ENCODE measurements at places on chromosomes 11 and 22. TPM values are rescaled to one million over a fixed set of nuclear protein-coding genes. Genes with fewer than 3 reads are reported as not detected.

DNA sequence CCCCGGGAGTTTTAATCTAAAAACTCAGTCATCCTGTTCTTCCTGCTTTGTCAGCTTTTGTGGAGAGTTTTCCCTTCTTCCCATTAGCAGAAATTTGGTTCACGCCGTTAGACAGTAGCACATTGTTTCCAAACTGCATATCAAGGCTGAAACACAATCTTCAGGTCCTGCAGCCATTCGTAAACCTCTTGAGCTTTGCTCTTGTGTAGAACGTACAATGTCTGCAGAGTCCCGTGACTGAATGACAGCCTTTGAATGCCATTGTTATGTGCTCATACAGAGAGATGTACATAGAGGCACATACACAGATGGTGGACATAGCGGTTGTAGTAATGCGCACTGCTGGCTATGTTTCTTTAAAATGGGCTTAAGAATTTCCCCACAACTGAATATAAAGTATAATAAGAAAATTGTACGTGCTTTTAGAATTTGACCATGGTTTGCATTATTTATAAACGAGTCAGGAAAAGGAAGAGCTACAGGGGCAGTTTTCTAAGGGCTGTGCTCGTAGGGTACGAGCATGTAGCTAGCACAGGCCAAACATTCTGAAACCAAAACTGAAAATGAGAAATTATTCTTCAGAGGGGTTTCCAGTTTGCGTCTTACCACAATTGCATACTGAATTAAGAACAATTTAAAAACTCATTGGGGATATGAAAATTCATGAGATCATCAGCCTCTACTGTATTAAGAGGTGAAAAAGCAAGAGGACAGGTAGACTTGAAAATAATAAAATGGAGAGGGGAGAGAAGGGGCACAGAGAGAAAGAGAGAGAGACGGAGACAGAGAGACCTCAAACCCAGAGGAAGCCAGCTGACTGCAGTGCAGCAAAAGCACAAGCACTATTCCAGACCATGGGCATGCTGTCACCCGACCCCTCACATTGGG, 310.1 kb downstream of the CADM1 start:
- DNase-seq = no peak

DNA sequence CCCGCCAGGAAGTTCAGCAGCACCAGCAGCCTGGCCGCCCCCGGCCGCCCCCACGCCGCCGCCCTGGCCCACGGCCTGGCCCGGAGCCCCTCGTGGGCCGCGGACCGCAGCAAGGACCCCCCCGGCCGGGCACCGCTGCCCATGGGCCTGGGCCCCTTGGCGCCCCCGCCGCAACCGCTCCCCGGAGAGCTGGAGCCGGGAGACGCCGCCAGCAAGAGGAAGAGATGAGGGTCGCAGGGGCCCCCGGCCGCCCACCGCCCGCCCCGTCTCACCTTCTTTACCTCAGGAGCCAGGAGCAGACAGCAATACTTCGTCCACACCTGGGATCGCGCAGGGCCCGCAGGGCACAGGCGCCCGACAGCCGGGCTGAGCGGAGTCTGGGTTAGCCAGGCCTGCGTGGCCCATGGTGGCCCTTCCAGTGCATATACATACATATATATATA, 115.6 kb downstream of the CACNA1I start:
- DNase-seq = no peak

DNA sequence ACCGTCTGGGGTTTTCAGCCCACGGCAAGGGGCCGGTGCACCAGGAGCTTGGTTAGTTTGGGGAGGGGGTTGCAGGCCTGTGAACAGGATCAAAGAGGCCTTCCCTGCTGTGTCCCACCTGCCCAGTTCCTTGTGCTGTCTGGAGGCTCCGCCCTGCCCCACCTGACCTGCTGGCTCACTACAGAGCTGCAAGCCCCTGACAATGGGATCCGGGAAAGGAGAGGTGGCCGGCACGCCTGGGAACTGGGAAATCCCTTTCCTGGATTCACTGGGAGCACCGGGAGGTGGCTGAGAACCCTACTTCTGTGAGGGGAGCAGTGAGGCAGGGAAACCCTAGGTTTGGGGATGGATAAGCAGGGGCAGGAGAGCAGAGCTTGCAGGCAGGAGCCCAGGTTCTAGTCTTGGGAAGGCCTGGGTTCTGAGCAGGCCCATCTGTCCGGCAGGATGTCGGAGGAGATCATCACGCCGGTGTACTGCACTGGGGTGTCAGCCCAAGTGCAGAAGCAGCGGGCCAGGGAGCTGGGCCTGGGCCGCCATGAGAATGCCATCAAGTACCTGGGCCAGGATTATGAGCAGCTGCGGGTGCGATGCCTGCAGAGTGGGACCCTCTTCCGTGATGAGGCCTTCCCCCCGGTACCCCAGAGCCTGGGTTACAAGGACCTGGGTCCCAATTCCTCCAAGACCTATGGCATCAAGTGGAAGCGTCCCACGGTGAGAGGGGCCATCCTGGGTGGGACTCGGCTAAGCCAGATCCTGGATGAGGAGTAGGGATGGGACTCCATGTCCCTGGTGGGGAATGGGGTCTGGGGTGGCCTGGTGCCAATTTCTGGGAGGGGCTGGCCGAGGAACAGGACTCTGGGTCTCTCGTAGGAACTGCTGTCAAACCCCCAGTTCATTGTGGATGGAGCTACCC, 786 bp downstream of the CAPN1 start:
- peak; percentile 28 for DNase-seq

GRCh38 chr22:37742376-37743171, 45.7 kb downstream of the TRIOBP start:
- DNase-seq = no peak

DNA sequence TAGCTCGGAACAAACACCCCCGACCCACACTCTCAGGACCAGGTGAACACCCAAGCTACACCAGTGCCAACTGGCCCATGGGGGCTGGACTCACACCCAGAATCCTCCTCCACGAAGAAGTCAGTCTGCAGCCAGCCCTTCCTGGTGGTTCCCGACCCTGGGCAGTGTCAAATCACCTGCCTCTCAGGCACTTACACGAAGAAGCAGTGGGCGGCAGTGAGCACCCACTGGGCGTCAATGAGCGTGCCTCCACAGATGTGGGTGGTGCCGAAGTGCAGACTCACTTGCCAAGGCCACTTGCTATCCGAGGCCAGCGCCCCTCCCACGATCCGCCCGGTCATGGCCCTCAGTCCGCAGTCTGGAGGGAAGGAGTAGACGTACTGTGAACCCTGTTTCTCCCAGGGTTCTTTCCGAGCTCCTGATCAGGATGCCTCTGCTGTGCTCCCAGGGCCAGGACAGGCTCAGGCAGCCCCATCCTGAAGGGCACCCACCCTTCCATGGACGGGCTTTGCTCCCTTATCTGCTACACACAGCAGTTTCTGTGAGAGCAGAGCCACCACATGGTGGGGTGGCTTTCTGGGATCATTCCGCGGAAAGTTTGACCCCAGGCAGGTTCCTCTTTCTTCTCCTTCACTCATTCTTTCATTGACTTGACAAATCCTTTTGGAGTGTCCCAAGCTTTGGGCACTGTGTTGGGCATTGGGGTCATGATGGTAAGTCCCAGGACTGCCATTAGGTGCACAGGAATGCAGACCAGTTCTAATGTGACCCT, 19.4 kb downstream of the TMPRSS13 start:
- no peak for DNase-seq

DNA sequence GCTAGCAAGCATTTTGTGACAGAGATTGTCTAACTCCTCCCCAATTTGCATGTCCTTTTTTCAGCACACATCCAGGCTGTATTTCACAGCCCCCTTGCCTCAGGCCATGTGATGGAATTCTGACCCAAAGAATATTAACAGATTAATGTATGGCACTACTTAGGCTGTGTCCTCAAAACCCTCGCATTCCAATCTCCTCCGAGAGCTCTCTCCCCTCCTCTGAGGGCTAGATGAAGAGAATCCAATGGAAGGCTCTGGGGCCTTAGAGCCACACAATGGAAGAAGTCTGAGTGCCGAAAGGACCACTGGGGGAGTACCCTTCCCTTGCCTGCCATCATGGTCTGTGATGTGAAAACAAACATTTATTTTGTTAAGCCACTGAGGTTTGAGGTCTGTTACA, 13.7 kb upstream of the NNMT start:
- no peak for DNase-seq

- DNase-seq = no peak
Observed at GRCh38 chr11:92875473-92875872, 94.0 kb upstream of the MTNR1B start.

- no peak for DNase-seq
Observed at GRCh38 chr11:72013765-72014711, 15.3 kb downstream of the IL18BP start.

The TTC36 gene
- total RNA-seq = 0.60 TPM

- no peak for DNase-seq
Observed at GRCh38 chr11:98772893-98773292, 247.9 kb upstream of the CNTN5 start.

DNA sequence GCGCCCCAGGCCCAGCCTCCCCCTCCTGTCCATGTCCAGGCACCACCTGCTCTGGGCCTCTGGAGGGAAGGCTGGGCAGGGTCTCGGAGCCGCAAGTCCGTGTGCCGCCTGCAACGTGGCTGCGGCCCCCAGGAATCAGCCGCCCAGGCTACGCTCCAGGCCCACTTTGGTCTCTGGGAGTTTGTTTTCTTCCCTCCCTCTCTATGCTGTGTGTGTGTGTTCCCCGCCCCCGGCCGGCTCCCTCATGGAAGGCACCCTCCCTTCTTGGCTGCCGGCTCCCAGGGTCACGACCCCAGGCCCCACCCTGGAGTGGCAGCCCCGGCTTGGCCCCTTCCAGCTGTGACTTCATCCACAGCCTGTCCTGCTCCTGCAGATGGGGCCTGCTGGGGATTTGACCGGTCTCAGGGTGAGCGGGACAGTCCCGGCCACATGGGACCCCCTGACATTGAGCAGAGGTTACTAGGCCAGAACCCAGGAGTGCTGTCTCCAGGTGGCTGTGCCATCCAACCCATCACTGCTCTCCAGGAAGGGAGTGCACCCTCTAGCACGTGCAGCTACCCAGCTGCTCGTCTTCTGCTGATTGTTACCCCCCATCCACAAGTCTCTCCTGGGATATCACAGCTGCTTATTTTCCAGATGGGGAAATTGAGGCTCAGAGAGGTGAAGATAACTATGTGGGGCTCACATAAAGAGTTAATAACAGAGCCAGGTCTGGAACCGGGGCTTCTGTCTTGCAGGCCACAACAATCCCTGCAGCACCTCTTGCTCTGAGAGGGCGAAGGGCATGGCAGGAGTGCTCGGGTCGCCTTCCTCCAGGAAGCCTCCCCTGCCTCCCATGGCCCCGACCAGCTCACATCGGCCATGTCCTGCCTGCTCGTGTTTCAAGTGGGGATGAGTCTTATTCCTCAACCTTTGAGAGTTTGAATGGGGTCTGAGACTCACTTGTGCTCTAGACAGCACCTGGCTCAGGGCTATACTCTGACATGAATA, 2.8 kb upstream of the LIF start:
- no peak for DNase-seq

The OR5B21 gene
- not detected for total RNA-seq

GRCh38 chr22:26471522-26471921, 12.1 kb downstream of the HPS4 start:
- peak; percentile 92 for DNase-seq

- no peak for DNase-seq
Observed at GRCh38 chr22:36340621-36341020, 47.1 kb downstream of the MYH9 start.

The AIFM3 gene
- total RNA-seq = not detected

DNA sequence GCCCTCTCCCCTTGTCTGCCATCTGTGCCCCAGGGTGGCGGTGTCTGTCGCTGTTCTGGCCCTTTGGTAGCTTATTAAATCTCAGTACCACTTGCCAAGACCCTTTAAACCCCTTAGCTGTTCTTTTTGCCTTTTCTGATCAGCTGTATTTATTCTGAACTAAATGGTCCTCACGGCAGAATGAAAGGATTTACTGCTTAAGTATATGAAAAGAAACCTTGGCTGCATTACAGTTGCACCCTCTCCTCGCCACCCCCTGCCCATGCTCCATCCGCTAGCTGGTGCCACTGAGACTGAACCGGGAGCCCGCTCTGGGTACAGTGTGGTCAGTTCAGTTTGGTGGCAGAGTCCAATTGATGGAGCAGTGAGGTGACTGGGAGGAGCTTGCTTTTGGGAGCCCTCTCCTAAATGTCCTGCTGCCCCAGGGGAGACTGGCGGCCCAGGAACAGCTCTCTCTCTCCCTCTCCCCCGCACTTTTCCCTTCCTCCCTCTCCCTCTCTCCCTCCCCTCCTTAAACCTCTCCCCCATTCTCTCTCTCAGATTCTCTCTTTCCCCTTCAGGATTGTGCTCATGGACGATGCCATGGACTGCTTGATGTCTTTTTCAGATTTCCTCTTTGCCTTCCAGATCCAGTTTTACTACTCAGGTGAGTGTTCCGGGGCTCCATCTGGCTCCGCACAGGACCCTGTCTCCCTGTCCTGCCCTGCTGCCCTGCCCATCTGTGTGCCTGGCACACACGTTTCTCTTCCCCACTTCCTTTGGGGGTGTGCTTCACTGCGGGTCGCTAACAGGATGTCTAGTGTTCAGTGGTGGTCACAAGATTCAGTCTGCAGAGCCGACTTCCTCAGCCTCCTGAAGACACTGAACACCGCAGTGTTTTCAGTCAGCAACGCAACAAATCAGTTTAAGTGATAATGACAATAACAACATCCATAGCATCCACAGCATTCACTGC, 21.8 kb downstream of the ARFGAP2 start:
- no peak for DNase-seq

The PKNOX2 gene
- total RNA-seq = 0.11 TPM

The OR5AS1 gene
- total RNA-seq = not detected

- DNase-seq = no peak
Observed at GRCh38 chr22:28574159-28574788, 105.4 kb downstream of the TTC28 start.

The APOBEC3C gene
- 11.2 TPM for total RNA-seq

The PANX3 gene
- not detected for total RNA-seq

DNA sequence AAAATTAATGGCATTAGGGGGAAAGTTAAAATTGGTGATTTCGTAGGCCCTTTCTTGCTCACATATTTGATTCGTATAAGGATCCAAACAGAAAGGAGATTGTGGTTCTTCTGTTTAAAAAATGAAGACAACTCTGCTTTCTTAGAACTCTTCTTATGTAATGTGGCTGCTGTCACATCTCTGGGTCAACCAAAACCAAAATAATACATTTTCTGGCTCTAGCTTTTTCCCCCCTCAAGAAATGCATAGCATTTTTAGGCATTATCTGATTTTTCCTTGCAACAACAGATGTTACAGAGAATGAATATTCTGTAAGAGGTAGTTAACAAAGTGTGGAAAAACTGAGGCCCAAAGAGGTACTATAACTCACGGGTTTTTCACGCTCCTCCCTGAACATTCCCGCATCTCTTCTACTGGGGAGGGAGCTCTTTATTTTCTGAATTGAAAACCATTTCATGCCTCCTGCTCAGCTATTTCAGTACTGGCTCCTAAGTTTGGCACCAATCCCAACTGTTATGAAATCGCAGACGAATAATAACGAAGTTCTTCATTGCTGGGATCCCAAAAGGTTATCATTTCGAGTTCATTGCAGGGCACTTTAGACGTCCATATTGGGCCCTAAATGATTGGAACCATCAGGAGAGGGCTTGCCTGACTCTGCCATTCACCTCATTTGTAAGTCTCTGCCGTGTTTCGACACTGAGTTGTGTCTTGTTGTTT, 17.1 kb downstream of the GRAP2 start:
- no peak for DNase-seq

The SERPING1 gene
- not detected for total RNA-seq

Data from endothelial cell of umbilical vein (primary cell).